ENCODE measurements at places on chromosomes 4 and X.

GRCh38 chrX:15721911-15722310, 16.2 kb upstream of the CA5B start:
- no peak for ATAC-seq

- ATAC-seq: no peak
Measured at GRCh38 chr4:132123870-132124623, 1025.0 kb upstream of the PCDH10 start.

DNA sequence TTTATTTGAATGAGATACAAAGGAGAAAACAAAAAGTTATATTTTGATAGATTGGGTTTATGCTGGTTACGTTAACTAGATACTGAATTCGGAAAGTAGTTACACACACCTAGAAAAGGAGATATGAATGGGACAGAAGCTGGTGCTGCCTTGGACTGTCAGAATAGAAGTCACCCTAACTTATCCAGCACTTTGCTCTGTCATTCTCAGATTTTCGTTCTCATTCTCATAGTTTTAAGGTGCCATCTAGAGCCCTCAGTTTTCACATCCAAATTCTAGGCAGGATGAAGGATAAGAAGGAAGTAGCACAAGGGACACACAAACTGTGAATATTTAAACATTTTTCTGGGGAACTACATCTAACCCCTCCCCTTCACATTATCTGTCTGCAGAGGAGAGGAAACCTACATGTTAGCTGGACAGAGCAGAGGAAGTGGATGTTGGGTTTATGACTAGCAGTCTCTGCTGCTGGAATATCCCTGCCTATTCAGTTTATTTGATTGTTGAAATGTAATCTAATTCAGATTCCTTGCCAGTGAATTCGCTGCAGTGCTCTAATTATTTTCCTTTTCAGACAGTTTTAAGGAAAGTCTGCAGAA, 521.9 kb downstream of the FAT4 start:
- ATAC-seq: no peak

GRCh38 chrX:4978613-4979012, 1250.1 kb downstream of the NLGN4X start:
- no peak for ATAC-seq

DNA sequence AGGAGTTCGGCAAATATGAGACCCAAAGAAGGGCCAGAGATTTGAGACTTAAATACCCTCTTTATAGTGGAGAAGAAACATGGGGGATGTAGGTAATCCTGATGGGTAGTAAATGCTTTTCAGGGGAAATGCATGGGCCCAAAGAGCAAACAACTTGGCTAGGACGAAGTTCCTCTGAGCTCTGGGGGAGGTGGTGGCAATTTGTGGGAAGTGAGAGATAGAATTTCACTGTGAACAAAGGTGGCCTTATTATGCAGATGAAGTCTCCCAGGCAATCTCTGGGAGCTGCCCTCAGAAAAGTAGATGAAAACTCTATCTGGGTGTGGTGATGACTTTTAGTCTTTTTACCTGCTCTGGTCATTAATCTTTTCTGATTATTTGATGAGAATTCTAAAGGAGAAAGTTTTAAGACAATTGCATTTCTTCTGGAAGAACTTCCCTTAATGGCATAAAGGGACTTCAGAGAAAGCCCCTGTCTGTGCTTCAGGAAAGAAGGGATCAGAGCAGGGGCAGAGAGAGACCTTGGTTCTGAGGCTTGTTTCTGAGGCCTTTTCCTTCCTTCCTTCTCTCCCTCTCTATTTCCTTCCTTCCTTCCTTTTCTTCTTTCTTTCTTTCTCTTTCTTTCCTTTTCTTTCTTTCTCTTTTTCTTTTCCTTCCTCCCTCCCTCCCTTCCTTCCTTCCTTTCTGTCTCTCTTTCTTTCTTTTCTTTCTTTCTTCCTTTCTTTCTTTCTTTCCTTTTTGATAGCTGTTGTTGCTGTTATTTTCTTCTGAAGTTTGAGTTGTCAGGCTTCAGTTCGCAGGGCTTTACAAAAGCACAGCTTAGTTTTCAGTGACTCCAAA, 37.5 kb upstream of the MAOA start:
- ATAC-seq: no peak

- no peak for ATAC-seq
Measured at GRCh38 chr4:128512161-128512560, 224.5 kb upstream of the PGRMC2 start.

DNA sequence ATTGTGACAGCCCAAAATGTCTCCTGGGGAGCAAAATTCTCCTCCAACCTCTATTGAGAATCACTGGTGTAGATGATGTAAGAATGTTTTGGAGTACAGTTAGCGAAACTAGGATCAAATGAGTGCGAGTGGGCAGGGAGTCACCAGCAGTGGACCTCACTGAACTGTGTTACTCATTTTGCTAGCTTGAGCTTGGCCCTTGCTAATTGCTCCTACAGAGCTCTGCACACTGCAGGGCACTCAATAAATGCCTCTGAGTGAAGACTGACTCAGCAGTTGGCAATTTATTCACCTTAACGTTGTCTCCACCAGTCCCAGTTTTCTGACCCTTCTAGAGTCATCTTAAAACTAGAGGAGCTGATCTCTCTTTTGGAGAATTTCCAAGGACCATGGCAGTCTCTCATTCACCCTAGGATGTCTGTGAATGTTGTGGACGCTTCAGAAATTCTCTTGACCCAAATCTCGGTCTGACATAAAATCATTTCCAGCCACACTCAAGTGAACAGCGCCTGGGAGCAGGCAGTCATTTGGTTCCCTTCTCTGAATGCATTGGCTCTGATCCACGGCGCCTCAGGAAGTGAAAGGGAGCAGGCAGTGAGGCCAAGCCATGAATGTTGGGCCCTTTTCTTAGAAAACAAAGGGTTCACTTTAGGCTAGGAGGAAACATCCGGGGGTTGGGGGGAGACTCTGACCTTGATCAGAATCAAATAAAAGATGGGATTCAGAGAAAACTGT, 148.1 kb downstream of the NWD2 start:
- no peak for ATAC-seq

- no peak for ATAC-seq
Measured at GRCh38 chr4:137738375-137738990, 206.2 kb upstream of the PCDH18 start.

DNA sequence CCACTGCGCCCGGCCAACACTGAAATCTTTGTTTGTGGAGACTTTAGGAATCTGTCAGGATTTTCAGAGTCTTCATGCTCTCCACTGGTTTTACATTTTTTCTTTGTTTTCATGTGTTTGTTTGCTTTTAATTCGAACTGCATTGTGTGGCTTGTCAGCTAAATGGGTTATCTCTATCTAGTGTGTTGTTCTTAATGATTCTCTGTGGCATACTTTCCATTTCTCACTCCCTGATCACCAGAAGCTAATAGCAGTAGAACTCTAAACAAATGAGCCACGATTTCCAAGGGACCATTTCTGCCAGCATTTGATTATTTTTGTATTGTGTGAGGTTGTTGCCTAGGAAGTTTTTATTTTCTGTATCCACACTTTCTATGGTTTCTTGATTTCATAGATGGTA, 352.4 kb downstream of the CAMK2D start:
- no peak for ATAC-seq

DNA sequence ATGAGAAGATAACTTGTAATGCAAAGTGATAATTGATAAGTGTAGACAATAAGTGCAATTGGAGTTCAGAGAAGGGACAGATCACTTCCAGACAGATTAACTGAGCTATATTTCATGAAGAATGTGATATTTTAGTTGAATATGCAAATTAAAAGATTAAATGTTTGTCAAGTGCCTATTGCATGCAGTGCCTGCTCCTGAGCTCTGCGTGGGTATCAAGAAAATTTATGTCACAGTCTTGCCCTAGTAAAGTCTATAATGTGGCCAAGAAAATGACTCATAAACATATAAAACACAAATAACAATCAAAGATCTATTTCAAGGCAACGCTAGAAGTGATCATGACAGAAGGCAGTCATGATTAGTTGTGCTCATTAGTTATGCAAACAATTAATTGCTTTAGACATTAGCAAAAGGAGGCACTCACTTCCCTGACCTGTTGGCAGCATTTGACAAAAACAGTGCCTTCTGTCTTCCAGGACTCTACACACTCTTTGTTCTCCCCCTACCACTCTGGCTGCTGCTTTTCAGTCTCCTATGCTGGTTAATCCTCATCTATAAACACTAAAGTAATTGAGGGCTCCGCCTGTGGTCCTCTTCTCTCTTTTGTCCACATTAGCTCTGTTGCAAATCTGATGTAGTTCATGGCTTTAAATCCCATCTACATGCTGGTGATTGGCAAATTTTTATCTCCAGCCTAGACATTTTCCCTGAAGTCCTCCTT, 47.7 kb downstream of the ARHGEF38 start:
- ATAC-seq: no peak

- no peak for ATAC-seq
Measured at GRCh38 chrX:101619364-101619763, 1.6 kb upstream of the ARMCX6 start.

- ATAC-seq: peak; percentile 9
Measured at GRCh38 chrX:153941336-153942252, 2.8 kb downstream of the RENBP start.

- no peak for ATAC-seq
Measured at GRCh38 chr4:121977251-121978171, 25.7 kb upstream of the TRPC3 start.

GRCh38 chrX:20374900-20375438, 108.3 kb upstream of the RPS6KA3 start:
- ATAC-seq: no peak

- ATAC-seq: no peak
Measured at GRCh38 chr4:74159143-74159709, 1.3 kb downstream of the MTHFD2L start.

GRCh38 chr4:5166377-5166776, 115.1 kb downstream of the STK32B start:
- ATAC-seq: no peak

GRCh38 chr4:42487230-42487629, 89.9 kb downstream of the SHISA3 start:
- ATAC-seq: no peak

GRCh38 chr4:92104506-92104905, 199.3 kb upstream of the GRID2 start:
- no peak for ATAC-seq
